ENCODE measurements at places on chromosomes 3 and 15. TPM values are rescaled to one million over a fixed set of nuclear protein-coding genes. Genes with fewer than 3 reads are reported as not detected.

PAK6 gene
- 7.7 TPM for polyA plus RNA-seq

NTRK3 gene
- polyA plus RNA-seq: 12.6 TPM

ACOX2 gene
- polyA plus RNA-seq: 37.2 TPM

GRCh38 chr15:85582131-85583079, 202.0 kb downstream of the AKAP13 start:
- DNase-seq: no peak

ESYT3 gene
- polyA plus RNA-seq: 2.5 TPM

GRCh38 chr15:88874684-88875083, 20.7 kb downstream of the HAPLN3 start:
- DNase-seq: no peak

DNA sequence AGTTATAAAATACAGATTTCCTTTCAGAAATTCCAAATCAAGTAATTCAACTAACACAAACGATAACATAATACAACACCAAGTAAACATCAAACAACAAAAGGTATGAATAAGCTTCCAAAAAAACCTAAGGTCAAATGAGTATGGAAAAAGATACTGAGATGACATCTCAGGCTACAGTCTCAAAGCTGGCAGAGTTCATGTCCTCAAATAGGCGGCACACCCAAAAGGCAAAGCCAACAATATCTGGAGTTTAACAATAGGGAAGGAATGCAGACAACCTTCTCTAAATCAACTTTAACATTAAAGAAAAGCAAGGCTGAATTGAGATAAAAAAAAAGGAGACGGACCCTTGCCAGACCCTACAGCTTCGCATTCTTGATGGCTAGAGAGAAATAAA, 346.6 kb downstream of the RSL24D1 start:
- DNase-seq: no peak

ADAMTSL3 gene
- 2.4 TPM for polyA plus RNA-seq

DNA sequence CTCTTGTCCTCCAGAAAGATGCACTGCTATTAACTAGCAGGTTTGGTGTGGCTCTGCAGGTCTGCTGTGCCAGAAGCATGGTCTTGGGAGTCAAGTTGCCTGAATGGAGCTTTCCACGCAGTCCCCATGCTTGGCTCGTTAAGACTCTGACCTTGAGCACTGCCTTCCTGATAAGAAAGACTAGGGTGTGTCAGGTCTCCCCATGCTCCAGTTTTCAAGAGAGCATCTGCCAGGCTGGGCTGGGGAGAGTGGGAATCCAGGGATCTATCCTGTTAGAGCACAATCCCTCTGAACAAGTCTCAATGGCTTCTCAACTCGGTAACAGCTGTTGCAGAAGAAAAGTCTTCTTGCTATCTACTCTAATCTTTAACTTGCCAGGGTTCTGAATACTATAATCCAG, 98.2 kb downstream of the TJP1 start:
- no peak for DNase-seq

GRCh38 chr15:47412136-47412535, 305.2 kb upstream of the SEMA6D start:
- DNase-seq: no peak

THSD4 gene
- polyA plus RNA-seq: 30.7 TPM

DNA sequence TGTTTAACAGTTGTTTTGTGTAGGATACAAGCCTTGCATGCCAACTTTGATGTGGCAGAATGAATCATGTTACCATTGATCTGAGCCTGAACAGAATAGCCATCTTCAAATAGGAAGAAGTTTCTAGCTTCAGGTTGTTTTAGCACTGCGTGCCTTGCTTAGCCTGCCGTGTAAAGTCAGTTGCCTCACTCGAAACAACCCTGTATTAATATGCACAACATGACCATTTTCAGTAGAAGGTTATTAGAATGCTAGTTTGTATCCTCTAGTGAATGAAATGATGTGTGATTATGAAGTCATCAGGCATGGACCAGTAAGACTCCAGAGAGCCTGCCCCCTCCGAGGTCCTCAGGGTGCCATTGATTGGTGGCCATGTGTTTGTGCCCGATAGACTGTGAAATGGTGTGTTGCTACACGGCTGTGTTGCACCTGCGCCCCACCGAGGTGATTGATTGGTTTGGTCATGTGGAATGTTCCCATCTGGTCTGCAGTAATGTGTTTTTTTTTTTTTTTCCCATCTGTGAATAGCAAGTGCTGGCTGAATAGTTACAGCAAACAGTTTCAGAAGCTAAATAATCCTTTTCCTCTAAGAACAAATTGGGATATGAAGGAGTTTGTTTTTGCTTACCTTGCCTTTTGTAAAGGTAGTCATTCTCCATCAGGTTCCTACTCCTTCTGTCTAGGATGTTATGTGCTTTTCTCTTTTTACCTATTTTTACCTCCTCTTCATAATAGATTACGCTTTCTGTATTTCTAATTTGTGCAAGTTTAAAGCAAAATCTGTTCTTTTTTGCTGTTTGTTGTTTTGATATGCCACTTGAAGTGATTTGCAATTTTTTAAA, 214.9 kb downstream of the TCF12 start:
- DNase-seq: peak; percentile 67

TIGIT gene
- polyA plus RNA-seq: 0.06 TPM

PLSCR5 gene
- polyA plus RNA-seq: not detected

- DNase-seq: no peak
Measured at GRCh38 chr3:17579289-17580031, 163.0 kb downstream of the TBC1D5 start.

GRCh38 chr15:94346282-94346681, 114.9 kb downstream of the MCTP2 start:
- DNase-seq: no peak

GRCh38 chr15:89309993-89310392, 24.6 kb downstream of the POLG start:
- no peak for DNase-seq

CYP11A1 gene
- polyA plus RNA-seq: 3.0 TPM

GRCh38 chr3:188931531-188931930, 240.2 kb upstream of the TPRG1 start:
- DNase-seq: no peak

DNA sequence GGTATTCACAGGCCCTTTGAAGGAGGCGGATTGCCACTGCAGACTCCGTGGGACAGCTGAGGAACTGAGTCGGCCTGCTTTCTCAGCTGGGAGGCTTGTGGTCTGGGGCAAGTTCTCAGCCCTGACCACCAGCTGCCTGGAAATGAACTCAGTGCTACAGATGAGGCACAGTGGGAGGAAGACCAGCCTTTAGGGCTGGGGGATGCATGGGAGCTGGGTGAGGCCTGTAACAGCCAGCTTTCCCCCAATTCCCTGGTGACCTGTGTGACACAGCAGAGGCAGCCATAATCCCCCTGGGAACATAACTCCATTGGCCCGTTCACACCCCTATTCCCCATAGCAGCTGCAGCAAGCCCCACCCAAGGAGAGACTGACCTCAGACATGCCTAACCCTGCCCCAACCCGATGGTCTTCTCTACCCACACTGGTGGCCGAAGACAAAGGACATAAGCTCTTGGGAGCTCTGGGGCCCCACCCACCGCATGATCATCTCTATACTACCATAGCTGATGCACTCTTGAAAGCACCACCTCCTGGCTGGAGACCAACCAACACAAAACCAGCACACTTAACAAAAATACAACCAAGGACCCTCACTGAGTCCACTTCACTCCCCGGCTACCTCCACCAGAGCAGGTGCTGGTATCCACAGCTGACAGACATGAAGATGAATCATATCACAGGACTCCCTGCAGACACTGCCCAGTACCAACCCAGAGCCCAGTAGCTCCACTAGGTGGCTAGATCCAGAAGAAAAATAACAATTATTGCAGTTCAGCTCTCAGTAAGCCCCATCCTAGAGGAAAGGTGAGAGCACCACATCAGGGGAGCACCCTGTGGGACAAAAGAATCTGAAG, 24.9 kb downstream of the ZMAT3 start:
- no peak for DNase-seq

- DNase-seq: no peak
Measured at GRCh38 chr3:46013316-46014094, 13.8 kb downstream of the XCR1 start.

DNA sequence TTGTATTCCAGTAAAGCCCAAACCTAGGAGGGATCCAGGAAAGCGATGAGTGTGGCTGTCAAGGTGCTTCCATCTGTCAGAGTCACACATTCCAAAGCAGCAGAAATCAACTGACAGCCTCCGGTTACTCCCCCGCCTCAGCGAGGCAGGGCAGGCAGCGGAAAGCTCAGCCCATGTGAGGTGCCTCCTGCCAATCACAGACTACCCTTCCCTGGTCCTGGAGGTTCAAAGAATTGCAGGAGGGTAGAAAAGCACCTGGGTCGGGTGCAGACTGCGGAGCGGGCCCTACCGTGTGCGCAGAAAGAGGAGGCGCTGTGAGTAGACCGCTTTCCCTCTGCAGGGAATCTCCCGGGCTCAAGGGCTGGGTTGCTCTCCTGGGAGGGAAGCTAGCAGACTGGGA, at the start of gene UPK1B:
Gene UPK1B, plus strand, starts transcription at position 274 of the 400 bp plus-strand sequence. CDS start 13,144 bp downstream, outside the sequence.
- DNase-seq: peak; percentile 31

BCL2A1 gene
- 0.25 TPM for polyA plus RNA-seq

- no peak for DNase-seq
Measured at GRCh38 chr15:32893421-32893820, 175.6 kb downstream of the GREM1 start.

DNA sequence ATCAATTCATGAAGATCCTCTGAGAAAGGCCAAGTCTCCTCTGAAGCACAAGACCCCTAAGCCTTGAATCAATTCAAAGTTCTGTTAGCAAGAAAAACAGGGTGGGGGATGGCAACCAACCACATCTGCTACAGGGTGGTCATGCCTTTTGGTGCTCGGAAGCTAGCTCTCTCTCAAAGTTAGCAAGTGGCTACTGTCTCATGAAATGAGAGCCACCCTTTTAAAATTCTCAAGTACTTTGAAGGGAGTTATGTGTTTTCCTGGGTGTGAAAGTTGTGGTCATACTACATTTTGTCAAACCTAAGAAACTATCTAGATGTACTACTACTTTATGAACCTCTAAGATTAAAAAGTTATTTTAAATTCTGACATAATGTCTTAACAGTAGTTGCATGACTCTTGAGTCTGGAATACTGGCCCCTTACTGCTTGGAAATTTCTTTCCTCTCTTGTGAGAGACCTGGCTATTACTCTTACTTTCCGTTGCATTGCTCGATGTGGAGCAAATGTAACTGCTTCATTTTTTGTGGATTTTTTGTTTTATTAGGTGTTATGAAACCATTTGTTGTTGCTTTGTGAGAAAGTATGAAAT, 116.1 kb downstream of the CHST2 start:
- no peak for DNase-seq

GRCh38 chr3:23264413-23264812, 61.3 kb downstream of the UBE2E2 start:
- no peak for DNase-seq

DPPA2 gene
- polyA plus RNA-seq: 1.3 TPM

DNA sequence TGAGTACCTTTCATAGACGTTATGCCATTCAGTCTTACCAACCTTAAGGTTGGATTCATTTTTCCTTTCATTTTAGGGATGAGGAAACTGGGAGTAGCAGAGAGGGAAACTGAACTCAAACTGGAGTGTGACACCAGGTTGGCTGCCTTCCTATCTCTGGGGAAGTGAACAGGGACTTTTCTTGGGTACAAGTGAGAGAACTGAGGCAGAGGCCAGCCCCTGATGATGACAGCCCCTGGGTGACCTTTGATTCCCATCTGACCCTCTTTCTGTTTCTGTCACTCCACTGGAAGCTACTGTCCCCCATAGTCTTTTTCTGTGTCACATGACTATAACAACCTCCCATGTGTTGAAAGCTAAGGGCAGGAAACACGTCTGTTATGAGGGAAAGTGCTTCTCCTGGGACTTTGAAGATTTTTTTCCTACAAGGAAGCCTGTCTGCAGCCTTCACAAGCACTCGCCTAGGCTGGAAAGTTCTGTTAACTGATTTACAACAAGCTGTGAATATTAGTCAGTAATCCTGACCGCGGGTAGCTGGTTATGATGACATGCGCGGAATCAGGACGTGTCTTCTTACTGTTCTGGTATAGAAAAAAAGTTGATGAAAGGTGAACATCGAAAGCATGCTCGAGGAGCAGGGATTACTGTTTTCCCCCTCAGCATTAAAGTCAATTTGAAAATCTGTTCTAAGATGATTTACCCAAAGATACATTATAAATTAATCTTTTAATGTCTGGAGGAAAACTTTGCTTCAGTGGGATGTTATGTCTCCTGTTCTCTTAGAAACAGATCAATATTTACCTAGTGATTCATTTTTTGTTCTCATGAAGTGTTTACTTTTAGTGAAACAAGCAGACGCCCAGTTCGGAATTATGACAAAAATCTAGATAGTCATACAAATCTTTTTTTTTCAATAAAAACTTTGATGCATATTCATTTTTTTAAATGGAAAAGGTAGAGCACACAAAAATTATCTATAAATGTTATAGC, 31.5 kb downstream of the ABHD2 start:
- no peak for DNase-seq

CELSR3 gene
- 1.3 TPM for polyA plus RNA-seq

STAC gene
- polyA plus RNA-seq: 13.2 TPM

CHST13 gene
- polyA plus RNA-seq: 11.0 TPM

- no peak for DNase-seq
Measured at GRCh38 chr15:84727429-84727828, 11.5 kb upstream of the SEC11A start.

All from renal pelvis (tissue), 12 donors.